ENCODE measurements at places on chromosomes 12 and 14.

- DNase-seq, result no peak
These were observed 52.2 kb downstream of the ST8SIA1 start for GRCh38 chr12:22282283-22282682.

DNA sequence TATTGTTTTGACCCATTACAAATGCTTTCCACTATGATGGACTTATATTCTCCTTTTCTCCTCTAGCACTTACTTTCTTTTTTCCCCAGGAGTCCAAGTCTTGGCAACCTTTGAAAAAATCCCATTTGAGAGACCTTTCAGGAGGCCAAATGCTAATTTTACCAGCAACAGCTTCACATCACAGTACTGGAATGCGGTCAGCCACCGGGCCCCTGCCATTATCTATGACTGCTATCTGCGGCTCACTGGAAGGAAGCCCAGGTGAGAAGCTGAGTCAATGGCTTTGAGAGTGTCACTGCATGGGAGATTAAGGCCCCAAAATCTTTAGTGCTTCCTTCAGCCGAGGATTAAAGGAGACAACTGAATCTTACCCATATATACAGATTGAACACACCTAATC lies 64.2 kb downstream of the ERGIC2 start:
- no peak for DNase-seq

DNA sequence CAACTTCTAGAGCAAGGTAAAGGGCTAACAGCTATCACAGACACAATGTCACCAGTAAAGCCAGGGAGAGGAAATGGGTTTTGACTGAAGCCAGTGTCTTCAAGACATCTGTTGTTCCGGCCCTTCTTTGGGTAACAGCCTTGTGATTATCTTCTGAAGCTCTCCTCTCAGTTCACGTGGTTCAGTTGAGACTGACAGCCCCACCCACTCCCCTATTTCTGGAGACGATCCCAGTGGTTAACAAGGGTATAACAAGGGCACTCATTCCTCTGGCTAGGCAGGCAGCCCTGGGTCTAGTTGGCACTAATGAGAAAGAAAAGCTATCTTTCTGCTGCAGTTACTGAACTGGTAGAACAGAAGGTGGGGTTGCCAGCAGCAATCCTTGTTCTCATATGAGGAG lies 6.9 kb downstream of the GNPTAB start:
- peak; percentile 75 for DNase-seq

GRCh38 chr12:79926951-79927350 lies 7.9 kb downstream of the PPP1R12A start:
- no peak for DNase-seq

GRCh38 chr12:5034603-5035002 lies 9.1 kb upstream of the KCNA5 start:
- no peak for DNase-seq

DNA sequence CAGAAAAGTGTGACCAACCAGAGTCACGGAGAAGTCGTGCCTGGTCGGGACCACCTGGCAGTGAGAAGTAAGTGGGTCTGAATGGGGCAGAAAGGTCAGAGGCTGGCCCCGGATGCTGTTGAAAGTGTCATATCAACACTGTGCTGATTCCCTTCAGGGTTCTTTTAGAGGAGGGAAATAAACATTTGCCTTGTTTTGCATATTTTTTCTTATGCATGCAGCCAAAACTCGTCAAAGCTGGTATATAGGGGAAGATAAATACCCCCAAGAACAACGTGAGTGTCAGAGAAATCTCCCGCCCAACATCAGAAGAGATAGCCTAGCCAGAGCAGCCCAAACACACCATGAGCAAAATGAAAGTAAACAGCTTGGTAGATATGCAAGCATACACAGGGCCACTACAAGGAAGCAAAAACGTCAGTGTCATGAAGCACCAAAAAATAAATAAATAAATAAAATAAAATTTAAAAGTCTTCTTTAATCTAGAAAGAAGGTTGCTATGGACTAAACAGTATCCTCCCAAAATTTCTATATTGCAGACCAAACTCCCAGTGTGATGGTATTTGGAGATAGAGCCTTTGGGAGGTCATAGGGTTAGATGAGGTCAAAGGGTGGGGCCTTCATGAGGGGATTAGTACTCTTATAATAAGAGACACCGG lies 22.1 kb downstream of the EIF5 start:
- DNase-seq, result no peak

GRCh38 chr14:103014466-103015228 lies 42.7 kb downstream of the CDC42BPB start:
- no peak for DNase-seq

GRCh38 chr14:24816011-24816928 lies 182.3 kb upstream of the GZMB start:
- DNase-seq, result no peak

DNA sequence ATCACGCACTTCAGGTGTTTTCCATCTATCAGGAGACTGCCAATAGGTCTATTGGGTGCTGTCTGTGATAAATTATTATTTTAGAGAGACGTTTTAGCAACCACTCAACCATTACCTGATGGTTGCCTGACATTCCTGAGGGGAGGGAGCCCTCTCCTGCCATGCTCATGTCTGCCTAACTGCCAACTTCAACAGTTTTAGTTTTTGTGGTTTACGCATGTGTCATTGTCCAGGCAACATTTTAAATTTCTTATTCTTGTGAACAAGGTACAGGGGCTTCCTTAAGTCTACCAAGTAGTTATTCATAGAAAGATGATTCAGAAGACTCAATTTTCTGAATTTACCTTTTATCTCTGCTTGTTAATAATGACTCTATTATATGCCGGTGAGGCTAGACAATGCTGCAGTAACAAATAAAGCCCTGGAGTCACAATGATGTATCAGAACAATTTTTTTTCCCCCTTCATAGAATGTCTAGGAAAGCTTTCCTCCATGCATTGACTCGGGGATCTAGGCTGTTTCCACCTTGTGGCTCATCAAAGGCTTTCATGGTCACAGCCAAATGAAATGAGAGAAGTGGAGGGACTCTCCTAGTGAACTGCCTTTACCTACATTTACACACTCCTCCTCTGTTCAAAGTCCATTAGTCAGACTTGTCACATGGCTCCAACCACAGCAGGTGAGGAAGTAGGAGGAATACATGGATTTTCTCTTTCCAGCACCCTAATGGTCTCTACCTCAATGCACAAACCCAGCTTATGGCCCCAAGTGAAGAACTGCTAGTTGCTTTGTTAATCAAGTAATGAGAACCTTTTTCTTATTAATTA lies 225.8 kb downstream of the CRADD start:
- DNase-seq, result no peak

DNA sequence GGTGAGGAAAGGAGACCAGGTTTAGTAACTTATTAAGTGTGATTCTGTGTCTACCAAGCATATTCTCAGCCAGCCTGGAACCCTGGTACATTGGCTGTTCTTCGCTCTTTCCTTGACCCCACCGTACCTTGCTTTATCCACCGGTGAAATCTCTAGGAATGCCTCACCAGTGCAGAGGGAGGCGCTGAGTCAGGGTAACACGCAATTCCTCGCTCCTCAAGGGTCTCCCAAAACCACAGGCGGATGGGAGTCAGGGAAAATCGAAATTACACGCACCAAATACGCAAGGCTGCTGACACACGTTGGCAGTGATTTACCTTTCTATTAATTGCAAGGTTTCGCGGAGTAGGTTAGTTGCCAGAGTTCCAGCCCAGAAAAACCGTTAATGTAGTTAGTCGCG lies 845 bp downstream of the L3HYPDH start:
- no peak for DNase-seq

GRCh38 chr14:39023939-39024871 lies 78.8 kb downstream of the SEC23A start:
- DNase-seq, result no peak

DNA sequence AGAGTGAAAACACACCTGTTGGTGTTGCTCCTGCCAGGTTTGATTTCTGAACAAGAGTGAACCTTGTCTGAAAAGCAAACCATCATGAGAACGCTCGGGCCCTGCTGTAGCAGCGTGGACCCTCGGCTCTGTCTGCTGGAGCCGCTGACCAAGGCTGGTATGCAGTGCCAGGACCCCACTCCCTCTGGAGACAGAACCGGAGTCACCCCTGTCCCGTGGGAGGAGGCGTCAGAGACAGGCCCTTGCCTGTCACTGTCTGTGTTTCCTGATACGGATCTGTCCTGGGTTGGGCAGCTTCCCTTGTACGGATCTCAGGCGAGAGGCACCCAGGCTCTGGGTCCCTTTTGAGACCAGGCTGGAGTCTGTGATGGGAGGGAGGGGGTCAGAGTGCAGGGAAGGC lies 111.6 kb downstream of the ADGRD1 start:
- DNase-seq, result no peak

- no peak for DNase-seq
These were observed 20.3 kb upstream of the TMTC1 start for GRCh38 chr12:29804019-29804418.

- no peak for DNase-seq
These were observed 106.6 kb downstream of the BRMS1L start for GRCh38 chr14:35932659-35933159.

- DNase-seq, result no peak
These were observed 36.9 kb downstream of the SLC15A4 start for GRCh38 chr12:128786741-128787391.

- no peak for DNase-seq
These were observed 4.0 kb upstream of the RESF1 start for GRCh38 chr12:31954925-31955858.

- DNase-seq, result no peak
These were observed 162.1 kb downstream of the ESRRB start for GRCh38 chr14:76537906-76538647.

DNA sequence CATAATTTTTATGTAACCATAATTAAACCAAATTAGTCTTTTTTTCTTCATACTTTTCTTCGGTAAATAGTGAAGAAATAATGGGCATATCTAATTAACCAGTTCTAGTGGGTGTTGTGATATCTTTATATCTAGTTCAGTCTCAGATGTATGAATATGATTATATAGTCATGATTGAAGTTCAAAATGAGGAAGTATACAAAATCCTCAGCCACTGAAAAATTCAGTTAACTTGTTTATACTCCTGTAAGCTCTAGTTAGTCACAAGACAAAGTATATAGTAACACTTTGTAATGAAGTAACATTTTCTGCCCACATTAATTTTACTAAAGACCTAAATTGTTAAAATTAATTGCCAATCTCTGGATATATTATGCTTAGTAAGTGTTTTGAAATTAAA lies 46.5 kb downstream of the CAND1 start:
- DNase-seq, result no peak

GRCh38 chr14:82725213-82725612 lies 1191.6 kb upstream of the SEL1L start:
- DNase-seq, result no peak

DNA sequence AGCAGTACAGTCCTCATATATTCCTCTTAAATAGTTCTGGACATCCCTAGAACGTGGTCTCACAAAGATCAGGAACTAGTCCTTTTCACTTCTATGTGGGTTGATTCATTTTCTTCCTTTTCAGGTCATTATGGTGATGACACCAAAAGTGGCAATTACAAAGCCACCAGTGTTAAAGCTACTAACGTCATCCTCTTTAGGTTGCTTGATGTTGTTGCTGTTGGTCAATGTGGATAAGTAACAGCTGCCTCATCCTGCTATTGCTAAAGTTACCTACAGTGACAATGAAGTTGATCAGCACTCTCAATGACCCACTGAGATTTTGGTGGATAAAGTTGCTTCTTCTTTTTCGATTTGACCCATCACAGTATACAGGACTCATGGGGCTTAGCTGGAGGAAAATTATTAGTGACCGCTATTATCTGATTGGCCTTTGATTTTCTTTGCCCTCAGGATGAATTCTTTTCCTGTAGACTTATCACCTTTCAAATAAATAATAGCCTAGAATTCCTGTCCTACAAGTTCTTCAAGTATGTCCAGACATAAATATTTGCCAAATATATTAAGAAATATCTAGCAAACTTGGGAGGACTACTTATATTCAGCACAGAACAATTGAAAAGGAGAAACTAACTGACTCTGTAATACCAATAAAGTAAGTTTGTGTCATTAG lies 54.0 kb upstream of the ATP2B1 start:
- no peak for DNase-seq

DNA sequence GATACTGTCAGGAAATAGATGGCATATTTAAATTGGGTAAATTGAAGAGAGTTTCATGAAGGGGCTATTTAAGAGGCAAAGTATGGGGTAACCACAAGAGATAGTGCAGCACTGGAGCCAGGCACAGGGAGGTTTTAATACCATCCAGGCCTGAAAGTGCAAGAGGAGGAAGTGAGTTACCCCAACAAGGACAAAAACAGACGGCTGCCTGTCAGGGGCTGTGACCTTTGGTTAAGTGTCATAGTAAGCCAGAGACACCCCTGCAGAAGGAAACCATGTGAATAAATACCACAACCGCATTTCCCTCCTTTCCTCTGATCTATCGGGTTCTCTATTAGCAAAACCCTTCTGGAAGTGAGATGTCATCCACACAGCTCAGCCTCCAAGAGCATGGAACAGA lies 122.0 kb upstream of the DHRS4 start:
- no peak for DNase-seq

GRCh38 chr14:60313093-60313492 lies 64.1 kb downstream of the PPM1A start:
- no peak for DNase-seq

GRCh38 chr12:81863406-81863805 lies 104.3 kb upstream of the PPFIA2 start:
- DNase-seq, result no peak

GRCh38 chr14:55754471-55754870 lies 174.5 kb downstream of the KTN1 start:
- DNase-seq, result no peak

- DNase-seq, result no peak
These were observed 38.9 kb downstream of the PRORP start for GRCh38 chr14:35161231-35161630.

- DNase-seq, result peak; percentile 29
These were observed 5.0 kb upstream of the MMP19 start for GRCh38 chr12:55847603-55848291.

DNA sequence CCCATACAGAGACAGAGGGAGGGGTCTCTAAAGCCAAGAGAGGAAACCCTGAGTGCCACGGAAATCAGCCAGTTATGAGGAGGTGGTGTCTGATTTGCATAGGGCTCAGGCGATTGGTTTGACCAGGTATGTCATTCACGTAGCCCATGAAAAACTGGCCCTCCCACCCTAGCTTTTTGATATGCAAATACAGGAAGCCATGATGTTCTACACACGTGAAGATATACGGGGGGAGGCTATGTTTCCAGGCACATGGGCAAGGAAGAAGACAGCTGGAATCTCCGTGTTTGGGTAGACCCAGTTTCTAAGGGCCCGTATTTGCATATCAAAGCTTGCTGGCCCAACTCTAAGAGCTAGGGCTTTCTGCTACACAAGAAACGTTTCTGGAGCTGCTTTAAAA lies 717.8 kb upstream of the SEL1L start:
- DNase-seq, result no peak

- DNase-seq, result no peak
These were observed 15.9 kb downstream of the PFKM start for GRCh38 chr12:48135027-48135426.

- DNase-seq, result no peak
These were observed 4.2 kb downstream of the HSPA2 start for GRCh38 chr14:64544607-64545312.
